ENCODE measurements at places on chromosomes 11 and 22.

- DNase-seq = no peak
Observed at GRCh38 chr11:62464655-62465054, 45.8 kb downstream of the SCGB1A1 start.

- no peak for DNase-seq
Observed at GRCh38 chr11:118921121-118921928, 4.4 kb downstream of the BCL9L start.

DNA sequence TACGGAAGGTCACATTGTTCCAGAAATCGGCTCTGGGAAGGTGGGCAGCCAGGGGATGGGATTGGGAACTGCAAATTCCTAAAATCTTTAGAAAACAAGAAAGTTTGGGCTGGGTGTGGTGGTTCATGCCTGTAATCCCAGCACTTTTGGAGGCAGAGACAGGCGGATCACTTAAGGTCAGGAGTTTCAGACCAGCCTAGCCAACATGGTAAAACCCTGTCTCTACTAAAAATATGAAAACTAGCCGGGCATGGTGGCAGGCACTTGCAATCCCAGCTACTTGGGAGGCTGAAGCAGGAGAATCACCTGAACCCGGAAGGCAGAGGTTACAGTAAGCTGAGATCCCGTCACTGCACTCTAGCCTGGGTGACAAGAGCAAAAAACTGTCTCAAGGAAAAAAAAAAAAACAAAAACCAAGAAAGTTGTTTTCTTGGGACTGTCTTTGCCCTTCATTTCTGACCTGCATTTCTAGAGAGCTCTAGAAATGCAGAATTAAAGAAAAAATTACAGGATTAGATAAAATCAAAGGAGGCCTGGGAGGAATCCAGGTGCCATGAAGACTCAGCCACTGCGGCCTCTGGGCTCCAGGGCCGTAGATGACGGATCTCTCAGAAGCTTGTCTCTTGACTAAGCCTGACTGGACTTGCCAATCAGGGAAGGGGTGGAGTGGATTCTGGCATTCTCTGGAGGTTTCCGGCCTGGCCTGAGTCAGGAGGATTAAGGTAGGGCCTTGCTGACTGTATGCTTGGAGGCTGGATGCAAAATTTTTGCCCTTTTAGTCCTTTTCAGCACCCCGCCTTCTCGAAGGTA, 5.3 kb upstream of the MALAT1 start:
- DNase-seq = no peak

GRCh38 chr22:37985751-37986281, 1.5 kb upstream of the SOX10 start:
- no peak for DNase-seq

DNA sequence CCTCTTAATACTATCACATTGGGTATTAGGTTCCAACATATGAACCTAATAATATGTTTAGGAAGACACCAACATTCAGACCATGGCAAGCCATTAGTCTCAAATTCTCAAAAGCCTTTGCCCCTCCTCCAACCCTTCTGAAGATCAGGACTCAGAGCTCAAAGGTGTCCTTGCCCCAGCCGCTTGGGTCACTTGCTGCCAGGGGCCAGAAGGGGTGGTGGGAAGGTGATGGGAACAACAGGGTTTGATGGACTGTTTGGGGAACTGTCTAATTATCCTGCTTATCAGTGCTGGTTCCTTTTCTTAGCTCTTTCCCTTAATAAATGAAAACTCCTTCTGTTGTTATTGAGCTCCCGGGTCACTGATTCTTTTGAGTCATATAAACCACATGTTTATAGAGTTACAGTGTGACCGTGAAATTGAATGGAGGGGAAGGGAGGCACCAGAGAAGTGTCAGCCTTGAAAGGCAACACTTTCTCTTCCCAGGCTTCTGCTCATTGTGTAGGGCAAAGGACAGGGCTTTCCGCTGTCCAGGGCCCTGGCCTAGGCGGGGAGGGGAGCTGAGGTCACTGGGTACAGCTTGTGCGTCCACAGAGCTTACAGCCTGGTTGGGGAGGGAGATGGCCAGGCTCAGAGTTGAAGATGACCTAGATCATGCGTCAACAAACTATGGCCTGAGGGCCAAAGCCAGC, 105.1 kb downstream of the FBXO7 start:
- DNase-seq = no peak

GRCh38 chr22:36741968-36742367, 34.0 kb downstream of the IFT27 start:
- no peak for DNase-seq

GRCh38 chr22:35070451-35071093, 4.6 kb downstream of the ISX start:
- no peak for DNase-seq

- DNase-seq = no peak
Observed at GRCh38 chr22:28091486-28091885, 172.4 kb upstream of the PITPNB start.

DNA sequence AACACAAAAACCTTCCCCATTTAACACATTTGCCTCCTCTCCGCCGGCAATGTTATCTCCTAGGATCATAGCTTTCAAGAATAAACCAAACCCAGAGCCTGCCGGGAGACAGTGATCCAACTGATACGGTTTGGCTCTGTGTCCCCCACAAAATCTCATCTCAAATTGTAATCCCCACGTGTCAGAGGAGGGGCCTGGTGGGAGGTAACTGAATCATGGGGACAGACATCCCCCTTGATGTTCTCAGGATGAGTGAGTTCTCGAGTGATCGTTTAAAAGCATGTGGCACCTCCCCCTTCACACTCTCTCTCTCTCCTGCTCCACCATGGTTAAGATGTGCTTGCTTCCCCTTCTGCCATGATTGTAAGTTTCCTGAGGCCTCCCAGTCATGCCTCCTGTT, 33.3 kb downstream of the RBFOX2 start:
- no peak for DNase-seq

DNA sequence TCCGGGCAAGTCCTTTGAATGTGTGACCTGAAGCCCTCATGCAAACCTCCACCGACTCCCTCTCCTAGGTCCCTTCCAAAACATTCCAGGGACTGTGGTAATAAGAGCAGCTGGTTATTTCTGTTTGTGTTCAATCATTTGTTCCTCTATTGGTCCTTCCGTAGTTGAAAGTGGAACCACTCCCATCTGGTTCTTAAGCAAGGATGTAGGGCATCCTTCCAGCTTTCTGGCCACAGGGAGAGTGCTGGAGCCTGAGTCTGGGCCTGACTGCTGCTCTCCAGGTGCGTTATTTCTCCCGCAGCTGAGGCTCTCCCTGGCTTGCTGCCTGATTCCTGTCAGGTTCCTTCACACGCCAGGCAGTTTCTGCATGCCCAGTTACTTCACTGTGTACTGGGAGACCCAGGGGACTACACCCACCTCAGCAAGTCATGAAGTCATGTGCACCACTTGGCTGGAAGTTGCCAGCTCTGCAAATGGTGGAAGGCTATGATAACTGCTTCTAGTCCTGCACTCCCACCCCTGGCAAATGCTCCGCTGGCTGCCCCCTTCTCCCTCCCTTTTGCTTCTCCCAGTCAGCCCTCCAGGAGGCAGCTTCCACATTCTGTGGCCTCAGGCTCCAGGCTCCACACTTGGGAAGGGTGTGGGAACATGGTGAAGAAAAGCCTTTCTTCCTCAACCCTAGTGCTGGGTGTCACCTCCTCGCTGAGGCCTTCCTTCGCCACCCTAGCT, 4.0 kb upstream of the ALX4 start:
- DNase-seq = no peak

DNA sequence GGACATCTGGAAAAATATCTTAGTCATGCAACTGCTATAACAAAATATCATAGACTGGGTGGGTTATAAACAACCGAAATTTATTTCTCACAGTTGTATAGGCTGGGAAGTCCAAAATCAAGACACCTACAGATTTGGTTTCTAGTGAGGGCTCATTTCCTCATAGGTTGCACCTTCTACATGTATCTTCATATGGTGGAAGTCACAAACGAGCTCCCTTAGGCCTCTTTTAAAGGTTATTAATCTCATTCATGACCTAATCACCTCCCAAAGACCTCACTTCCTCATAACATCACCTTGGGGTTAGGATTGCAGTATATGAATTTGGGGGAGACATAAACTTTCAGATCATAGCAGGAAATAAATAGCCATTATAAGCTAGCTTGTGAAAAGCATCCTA, 85.2 kb downstream of the INTS4 start:
- DNase-seq = no peak

DNA sequence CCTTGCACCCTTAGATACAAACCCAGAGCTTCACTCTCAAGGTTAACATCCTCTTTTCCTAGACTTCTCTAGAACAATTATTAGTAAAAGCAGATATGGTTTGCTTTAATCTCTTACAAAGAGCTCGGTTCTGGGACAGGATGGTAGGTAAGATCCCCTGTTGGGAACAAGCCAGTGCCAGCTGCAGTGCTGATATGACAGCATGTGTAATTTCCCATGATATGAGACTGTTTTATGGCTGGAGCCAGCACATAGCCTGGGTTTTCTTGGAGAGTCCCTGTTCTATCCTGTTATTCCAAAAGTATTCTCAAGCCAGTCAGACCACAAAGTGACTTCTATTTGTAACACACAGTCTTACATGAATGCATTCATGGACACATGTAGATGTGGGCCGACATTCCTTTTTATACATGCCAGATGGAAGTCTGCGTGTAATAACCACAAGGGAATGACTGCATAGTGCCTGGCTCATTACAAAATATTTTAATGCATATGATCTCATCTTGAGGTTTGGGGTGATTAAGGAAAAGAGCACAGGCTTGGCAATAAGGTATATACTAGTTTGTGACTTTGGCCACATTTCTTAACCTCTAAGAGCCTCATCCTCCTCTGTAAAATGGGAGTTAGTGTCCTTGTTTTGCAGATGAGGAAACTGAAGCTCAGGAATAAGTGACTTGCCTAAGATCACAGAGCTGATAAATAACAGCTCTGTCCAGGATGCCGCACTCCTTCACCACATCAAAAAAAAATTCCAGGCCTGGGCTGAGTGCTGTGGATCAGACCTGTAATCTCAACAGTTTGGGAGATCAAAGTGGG, 21.8 kb downstream of the CLMP start:
- DNase-seq = no peak

GRCh38 chr11:46711303-46711702, 7.7 kb upstream of the F2 start:
- DNase-seq = no peak

DNA sequence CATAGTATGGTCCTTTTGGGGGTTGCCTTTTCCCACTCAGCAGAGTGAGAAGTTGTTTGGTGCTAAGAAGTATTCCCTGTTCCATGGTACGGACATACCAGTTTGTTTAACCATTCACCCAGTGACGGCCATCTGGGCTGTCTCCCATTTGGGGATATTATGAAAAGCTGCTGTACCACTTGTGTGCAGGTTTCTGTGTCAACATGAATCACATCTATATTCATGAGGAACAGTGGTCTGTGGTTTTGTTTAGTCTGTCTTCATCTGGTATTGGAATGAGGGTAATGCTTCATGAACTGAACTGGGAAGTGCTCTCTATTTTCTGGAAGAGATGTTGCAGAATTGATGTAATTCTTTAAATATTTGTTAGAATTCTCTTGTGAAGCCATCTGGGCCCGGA, 89.5 kb downstream of the TRMU start:
- no peak for DNase-seq

- no peak for DNase-seq
Observed at GRCh38 chr11:114226356-114226755, 69.8 kb upstream of the NNMT start.

GRCh38 chr11:64239662-64240434, 1.0 kb upstream of the FKBP2 start:
- no peak for DNase-seq

DNA sequence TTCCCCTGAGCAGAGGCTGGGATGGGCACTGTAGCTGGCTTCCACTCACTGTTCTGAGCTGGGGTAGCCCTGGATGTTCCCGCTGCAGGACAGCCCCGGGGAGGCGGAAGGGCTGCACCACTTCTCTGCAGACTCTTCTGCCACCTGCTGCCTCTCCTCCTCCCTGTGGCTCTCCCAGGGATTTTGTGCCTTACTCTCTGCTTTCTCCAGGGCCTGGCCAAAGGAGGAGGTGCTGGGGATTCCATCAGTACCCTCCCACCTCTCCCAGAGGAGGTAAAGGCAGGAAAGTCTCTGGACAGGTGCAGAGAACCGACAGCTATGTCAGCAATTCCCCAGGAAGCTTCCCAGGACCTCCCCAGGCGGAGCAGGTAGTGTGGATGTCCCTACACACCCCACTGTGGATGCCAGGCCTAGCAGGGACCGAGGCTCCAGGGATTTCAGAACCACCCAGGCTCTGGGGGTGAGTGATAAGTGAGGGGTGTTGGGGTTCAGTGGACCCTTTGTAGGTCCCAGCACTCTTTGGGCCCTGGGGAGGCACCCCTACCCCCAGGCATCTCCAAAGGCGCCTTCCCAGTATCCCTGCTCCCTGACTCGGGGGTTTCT, 11.3 kb downstream of the DUSP8 start:
- DNase-seq = no peak

DNA sequence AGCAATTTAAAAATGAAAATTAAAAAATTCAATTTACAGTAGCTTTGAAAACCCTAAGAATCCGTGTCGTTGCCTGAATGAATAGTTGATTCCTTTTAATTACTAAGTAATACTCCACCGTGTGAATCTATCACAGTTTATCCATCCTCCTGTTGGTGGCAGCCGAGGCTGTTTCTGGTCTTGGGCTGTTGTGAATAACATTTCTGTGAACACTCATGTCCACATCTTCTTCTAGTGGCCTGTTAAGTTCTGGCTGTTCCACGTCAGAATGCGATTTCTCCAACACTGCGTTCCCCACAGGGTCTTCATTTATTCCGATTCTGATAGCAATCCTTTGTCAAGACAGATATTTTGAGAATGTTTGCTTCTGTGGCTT, 223.0 kb downstream of the TBC1D22A start:
- DNase-seq = no peak

DNA sequence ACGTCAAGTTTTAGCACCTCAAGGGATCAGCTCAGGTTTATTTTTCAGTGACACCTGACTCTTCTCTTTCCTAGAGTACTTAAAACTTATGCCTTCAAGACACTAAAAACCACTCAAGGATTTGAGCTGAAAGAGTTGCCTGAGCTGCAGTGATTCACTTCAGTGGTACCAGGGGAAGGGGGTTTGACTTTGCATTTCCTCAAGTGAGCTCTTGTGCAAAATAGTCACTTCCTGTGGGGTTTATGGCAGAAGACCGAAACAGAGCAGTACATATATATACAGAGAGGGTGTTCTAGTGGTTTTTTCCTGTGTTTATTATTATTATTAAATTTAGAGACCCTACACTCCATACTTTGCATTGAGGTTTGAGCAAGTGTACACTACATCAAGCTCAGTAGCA, 60.7 kb downstream of the DBX1 start:
- no peak for DNase-seq

DNA sequence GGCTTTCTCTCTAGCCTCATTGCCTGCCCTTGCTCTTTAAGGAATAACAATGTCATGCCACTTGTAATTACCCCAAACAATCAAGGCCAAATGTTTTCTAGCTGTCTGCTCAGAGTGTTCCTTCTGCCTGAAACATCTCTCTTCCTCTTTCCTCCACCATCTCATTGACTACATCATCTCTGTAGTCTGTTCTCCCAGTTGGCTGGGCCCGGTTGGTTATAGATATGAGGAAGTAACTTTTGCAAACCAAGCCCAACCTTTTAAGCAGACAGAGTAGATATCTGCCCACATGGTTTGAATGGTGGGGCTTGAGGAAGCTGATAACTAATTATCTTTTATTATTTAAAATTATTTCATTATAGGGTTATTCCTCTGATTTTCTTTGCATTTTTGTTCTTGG, 104.5 kb downstream of the NTM start:
- no peak for DNase-seq

Measured in ecto neural progenitor cell (in vitro differentiated cells).